ENCODE measurements at places on chromosomes 16 and 17. TPM values are rescaled to one million over a fixed set of nuclear protein-coding genes. Genes with fewer than 3 reads are reported as not detected.

Gene MYH1
- total RNA-seq: not detected

Gene SPATA32
- not detected for total RNA-seq

Gene MT2A
- total RNA-seq: 74.9 TPM

Gene KLHL10
- total RNA-seq: not detected

Gene KRT25
- not detected for total RNA-seq

Gene NETO2
- 17.5 TPM for total RNA-seq

Gene ALDH3A2
- 135 TPM for total RNA-seq

Gene EVI2B
- total RNA-seq: 2.9 TPM

Gene GFAP
- total RNA-seq: not detected

Gene TNFSF13
- 8.0 TPM for total RNA-seq
